LNCaP clone FGC (cell line): ENCODE measurements at places on chromosomes 5 and 9.

GRCh38 chr5:13478831-13479465 is 465.5 kb downstream of the DNAH5 start:
- peak; percentile 35 for DNase-seq

DNA sequence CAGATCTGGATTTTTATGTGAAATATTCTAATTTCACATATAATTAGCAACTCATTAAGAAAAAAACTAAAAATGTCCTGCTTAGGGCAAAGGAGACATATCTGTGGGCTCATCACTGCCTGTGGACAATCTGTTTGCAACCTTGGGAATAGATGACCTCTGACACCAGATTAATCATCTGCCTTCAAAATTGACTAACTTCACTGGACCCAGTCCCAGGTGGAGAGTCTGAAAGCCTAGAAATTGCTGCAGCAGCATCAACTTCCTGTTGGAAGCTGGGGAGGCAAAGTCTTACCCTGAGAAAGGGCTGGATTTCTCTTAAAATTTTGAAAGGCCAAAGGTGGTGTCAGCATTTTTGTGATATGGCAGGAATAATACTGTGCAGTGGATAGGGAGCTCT is 76.3 kb upstream of the TNC start:
- DNase-seq, result no peak

DNA sequence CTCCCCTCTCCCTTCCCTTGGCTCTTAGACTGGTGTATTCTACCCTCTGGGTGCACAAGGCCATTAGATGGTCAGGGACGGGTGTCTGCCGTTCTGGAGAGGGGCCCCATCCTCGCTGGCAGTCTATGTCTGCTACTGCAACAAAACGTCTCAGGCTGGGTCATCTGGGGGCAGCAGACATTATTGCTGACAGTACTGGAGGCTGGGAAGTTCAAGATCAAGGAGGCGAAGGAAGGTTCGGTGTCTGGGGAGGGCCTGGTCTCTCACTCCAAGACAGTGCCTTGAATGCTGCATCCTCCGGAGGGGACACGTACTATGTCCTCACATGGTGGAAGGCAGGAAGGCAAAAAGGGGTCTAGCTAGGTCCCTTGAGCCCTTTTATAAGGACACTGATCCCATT is 93.4 kb upstream of the COL5A1 start:
- no peak for DNase-seq

DNA sequence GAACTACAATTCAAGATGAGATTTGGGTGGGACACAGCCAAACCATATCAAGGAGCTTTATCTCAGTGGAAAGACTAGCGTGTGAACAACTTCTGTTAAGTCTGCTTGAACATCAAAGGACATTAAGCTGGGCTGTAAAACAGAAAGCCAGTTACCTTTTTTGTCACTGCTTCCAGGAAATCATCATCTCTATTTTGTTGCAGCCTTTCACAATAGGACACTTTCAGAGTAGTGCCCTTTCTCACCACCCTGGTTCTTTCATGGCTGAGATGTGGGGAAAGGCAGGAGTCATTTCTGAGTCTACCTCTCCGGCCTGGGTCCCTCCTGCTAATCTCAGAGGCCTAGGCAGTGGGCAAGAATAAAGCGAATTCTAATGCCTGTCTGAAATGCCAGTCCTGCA is 96.2 kb upstream of the PPP1R2B start:
- DNase-seq, result no peak

- DNase-seq, result no peak
Measured at GRCh38 chr5:78541086-78541654, 107.4 kb downstream of the LHFPL2 start.

- DNase-seq, result no peak
Measured at GRCh38 chr9:134230092-134230941, 66.0 kb upstream of the RNU6ATAC start.

DNA sequence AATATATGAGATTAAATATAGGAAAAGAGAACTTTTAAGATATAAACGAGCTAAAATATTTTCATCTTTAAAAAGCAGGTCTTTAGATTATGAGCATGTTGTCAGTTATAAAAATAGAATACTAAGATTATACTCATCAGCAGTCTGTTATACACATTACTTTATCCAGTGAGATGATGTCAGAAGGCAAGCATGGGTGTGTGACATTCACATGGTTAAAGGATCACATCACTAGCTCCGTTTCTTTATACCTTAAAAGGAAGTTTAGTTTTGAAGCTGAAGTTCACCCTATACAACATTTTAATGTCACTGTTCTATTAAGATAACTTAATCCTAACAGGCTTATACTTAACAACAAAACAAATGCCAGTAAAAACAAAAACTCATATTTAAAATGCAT is 59.6 kb downstream of the RICTOR start:
- no peak for DNase-seq

DNA sequence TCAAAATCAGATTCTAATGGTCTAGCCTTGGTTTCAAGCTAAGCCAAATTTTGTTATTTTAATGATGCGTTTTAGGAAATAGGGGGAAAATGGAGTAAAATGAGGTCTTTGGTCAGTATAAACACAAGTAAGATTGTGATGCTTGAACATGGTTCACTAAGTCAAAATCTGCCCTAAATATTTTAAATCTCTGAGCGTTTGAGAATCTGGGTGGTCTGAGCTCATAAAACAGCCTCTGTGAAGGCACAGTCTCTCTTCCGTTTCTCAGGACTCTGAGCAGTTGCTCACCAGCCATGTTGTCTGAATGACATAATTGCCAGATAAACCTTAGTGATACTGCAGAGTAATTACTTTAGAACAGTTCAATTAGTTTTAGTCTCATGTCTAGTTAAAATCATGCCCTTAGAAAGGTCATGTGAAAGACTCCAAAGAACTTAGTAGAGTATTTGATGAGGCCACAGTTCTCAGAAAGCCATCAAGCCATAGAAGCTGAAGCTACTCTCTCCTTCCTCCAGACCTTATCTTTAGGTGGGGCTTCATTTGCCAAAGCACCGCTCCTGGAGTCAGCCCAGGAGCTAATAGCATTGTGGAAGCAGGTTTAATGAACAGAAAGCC is 257.1 kb upstream of the MAP3K1 start:
- DNase-seq, result no peak

DNA sequence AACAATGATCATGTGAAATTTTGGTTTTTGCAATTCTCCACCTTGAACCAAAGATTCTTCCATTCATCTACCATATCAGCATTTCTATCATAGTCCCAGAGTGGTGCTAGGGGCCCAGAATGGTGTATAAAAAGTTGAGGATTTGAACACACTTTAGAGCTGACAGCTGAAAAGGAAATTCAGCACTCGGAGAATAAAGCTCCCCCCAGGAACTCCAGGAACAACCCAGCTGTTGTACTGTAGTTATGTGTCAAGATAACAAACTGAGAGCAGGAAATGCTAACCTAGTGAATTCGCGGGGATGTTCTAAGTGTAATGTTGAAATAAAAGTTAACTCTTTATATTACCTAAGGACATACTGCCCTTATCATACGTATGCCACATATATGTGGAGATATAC is 216.7 kb downstream of the NFIB start:
- no peak for DNase-seq

DNA sequence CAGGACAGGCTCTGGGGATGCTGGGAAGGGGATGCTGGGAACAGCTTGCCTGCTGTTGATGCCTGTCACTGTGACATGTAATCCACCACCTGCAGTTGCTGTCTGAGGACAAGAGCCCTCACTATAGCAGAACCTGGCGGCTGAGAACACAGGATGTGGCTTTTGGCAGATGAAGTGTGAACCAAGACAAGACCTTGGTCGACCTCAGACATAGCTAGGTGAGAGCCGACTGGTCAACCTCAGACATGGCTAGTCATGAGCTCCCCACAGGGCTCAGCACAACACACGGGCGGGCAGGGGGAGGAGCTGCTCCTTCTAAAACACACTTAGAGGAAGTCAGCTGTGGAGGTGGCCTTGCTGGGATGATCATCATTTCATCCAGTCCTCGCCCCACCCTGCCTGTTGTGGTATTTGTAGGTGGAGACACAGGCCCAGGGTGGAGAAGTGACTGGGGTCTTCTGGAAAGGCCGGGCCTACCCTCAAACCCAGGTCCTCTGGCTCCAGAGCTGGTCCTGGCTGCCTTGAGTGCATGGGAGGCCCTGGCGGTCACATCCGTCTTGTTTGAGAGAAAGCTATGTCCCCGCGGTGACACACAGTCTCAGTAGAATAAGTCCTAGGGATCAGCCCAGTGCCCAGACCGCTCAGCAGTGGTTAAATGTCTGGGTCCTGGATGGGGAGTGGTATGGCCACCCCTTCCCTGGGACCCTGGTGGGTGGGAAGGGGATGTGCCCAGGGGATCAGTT is 6.1 kb downstream of the SUSD3 start:
- DNase-seq, result no peak

DNA sequence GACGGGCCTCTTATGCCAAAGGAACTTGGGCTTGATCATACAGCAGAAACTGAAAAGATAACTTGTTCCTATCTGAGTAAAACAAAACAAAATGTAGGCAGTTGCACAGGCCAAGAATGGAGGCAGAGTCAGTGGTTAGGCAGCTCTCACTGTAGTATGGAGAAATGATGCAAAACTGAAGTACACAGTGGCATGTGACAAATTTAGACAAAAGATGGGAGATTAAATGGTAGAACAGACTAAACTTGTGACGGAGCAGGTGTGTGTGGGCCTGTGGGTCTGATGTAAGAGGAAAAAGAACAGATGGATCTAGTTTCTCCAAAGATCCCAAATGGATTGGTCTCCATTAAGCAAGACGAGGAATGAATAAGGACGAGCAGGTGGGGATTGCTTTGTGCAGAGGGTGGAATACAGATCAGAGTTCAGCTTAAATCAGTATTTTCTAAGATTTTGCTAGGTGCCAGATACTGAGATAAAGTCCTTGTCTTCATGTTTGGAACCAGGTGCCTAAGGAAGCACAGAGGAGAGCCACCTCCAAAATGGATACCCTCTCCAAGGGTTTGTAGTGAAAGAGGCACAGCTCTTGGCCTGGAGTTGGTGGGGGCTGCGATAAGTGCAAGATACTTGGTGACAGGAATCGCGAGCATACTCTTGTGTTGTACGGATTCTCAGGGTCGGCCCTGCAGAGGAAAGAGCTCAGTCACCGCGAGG is 722 bp upstream of the DCP2 start:
- no peak for DNase-seq

GRCh38 chr5:145316282-145316681 is 518.9 kb downstream of the PRELID2 start:
- DNase-seq, result no peak

DNA sequence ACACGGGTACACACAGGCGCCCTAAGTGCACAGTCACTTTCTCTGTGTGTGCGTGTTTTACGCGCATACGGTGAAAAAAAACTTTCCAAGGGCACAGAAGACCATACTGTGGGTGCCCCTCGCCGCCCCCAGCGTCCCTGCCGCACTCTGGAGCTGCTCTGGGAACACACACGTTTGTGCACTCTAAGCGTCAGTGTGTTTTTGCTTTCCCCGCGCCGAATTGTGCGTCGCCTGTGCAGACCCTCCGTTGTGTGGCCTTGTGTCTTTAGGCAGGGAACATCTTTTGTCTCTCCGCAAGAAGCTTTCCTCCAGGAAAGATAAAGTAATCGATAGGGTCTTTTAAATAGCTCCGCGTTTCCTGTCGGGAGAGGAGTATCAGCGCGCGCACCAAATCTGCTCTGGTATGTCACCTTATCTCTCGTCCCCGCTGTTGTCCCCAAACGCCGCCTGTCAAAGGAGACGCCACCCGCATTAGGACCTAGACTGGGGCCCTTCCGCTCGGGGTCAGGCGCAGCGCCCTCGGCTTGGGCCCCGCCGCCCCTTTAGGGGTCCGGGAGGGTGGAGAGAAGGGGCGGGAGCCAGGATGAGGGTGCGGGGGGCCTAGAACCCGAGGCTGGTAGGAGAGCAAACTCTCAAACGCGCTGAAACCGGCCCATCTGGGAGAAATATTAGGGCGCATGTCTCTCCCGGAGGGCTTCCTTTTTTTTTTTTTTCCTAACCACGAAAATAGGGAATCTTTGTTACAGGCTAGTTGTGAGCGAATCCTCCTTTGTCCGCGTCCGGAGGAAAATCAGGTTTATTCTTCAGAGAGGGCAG is 10.5 kb upstream of the NKX2-5 start:
- DNase-seq, result no peak

DNA sequence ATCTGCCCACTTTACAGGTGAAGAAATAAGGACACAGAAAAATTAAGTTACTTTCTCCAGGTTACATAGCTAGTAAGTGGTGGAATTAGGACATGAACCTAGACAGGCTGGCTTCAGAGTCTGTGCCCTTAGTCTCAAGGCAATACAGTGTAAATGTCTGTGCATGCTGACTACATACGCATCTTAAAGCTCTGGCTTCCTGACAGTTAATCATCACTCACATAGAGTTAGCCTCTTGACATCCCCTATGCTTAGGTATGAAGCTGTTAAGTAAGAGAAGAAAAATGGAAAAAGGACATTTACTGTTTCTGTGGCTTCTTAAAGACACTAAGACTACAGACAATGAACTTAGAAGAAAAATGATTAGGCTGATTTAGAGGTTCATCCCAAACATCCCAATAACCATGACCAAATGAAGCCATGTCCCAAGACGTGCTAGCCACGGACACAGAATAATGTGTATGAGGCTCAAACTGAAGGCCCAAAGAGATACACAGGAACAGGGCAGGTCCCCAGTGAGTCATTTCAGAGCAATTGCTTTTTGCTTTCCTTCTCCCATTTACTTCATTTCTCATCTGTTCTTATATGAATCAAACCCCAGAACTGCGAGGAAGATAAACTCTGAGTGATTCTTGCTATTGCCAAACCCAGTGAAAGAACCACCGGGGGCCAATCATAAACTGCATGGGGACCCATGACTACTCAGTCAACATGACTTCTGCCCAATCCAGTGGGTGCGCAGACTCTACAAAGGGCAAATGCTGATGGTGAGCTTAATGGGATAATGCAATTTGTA is 100.0 kb upstream of the IFNK start:
- no peak for DNase-seq

GRCh38 chr5:2917093-2917492 is 165.6 kb upstream of the IRX2 start:
- DNase-seq, result no peak

- no peak for DNase-seq
Measured at GRCh38 chr5:131496400-131496713, 138.7 kb downstream of the RAPGEF6 start.

DNA sequence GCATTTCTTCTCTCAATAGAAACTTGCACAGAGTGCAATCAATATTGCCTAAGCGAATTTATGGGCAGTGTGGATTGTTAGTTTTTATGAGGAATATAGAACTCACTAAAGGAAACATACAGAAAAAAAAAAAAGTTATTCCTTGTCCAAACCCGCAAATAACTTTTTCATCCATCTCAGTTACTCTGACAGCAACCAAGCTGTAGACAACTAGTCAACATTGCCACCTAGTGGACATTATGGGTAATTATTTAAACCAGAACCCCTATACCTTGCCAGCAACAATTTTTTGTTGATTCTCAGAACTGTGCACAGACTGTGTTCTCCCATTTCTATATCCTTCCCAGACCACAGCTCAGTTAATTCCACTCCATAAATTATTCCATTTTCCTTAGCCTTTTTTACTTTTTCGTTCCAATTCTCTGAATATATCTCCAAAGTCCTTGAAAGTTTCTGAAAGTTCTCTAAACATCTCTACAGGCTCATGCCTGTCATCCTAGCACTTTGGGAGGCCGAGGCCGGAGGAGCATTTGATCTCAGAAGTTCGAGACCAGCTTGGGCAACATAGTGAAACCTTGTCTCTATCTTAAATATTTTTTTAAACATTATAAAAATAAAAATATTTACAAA is 2.6 kb upstream of the AFAP1L1 start:
- no peak for DNase-seq
